ENCODE measurements at places on chromosomes 7 and 10.

DNA sequence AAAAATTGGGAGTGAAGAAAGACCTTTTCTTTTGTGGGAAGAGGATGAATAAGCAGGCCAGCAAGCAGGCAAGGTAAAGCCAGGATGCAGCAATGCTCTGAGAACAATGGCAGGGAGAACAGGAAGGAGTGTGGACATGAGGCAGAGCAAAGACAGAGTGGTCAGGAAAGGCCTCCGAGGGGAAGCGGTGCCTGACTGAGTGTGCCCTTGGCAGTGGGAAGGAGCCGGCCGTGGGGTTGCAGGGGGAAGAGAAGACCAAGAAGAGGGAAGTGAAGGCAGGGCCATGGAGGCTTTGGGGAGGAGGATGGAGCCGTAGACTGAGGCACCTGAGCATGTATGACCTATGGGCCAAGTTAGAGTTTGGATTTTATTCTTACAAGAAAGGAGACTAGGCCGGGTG is 21.9 kb upstream of the ZNF212 start:
- no peak for DNase-seq

GRCh38 chr10:89280508-89280907 is 21.3 kb upstream of the IFIT2 start:
- DNase-seq, result no peak

GRCh38 chr10:90047243-90047729 is 345.9 kb downstream of the KIF20B start:
- no peak for DNase-seq

DNA sequence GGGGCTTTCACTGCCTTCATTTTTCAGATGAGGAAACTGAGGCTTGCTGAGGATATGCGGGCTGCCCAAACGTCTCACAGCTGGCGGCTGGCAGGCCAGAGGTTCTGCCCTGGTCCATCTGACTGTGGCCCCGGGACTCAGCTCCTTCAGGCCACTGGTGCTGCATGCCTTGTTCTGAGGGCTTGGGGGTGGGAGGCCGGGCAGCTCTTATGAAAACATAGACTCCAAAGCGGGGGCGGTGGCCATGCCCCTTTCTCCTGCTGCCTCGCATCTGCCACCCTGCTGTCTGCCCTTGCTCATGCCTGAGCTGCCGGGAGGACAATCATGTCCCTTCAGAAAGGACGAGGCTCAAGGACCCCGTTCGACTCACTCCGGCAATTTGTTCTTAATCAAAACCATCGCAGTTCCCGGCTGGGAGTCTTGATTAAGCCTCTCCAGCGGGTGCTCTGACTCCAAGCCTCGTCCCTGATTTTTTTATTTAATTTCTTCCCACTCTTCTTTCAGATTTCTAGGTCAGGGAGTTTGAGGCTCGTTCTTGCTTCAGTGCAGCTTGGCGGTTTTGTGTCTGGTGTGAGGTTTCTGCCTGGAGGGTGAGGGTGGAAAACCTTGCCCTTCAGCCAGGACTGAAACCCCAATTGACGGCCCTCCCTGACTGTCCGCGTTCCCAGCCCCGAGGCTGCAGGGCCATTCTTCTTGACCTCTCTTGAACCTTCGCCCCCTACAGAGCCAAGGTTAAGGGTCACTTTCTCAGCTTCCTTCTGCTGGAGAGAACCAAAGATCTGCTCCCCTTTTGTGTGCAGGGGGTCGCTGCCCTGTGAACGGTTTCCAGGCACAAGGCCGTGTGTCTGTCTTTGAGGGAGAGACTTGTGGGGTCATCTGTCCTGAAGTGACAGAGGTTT is 120.8 kb downstream of the DNAJB6 start:
- DNase-seq, result no peak

- DNase-seq, result no peak
Measured at GRCh38 chr10:66929375-66929774, 3.5 kb downstream of the LRRTM3 start.

- DNase-seq, result no peak
Measured at GRCh38 chr10:77686096-77686495, 48.5 kb upstream of the KCNMA1 start.

GRCh38 chr7:12963435-12963834 is 276.0 kb downstream of the ARL4A start:
- no peak for DNase-seq

- DNase-seq, result no peak
Measured at GRCh38 chr7:38410056-38410455, 136.6 kb upstream of the TARP start.

DNA sequence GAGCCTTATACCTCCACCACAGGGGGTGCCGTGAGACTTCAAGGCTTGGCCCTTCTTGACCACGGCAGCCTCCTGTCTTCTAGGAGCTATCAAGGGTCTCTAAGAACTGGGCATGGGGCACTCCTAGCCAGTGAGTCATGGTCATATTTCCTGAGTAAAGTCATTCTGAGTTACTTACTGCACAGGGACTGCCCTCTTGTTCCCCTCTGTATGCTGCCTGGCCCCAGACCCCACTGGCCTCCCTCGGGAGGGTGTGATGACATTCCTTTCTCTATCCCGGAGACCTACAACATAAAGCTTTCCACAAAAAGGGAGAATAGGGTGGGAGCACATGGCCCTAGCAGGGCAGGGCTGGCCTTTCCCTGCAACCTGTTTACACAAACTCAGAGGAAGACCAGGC is 21.4 kb downstream of the DPCD start:
- DNase-seq, result peak; percentile 51

DNA sequence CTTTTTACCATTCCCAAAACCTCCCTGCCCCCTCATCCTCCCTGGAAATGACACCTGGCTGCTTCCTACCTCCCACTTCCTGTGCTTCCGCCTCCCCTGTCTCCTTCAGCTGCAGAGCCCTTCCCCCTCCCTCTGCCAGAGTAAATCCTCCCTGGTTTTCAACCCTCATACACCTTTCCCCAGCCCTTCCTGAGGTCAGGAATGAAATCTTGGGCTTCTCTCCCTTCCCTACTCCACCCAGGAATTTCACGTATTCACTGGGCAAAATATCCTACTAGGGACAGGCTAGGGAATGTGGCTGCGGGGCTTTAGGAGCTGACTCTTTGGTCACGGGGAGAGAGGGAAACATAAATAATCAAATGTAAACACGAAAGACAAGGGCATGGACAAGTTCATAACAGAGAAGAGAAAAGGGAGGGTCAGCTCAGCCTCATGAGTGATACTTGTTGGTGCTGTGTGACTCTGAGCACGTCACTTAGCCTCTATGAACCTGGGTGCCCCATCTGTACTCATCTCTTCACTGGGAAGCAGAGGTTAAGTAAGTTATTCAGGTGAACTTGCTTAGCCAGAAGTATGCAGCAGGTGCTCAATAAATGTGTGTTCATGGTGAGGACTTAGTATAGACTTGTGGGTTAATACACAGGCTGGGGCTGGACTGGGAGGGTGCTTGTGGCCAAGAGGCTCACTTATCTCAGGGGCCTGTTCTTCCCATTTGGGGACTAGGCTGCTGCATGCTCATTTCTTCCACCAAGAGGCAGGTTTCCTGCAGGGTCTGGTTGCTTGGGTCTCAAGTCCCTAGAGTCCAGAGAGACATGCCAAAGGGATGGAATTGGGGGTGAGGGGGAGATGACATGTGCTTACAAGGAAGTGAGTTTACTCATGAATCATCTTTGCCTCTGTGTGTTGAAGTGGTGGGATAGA is 10.0 kb upstream of the DUSP5 start:
- peak; percentile 81 for DNase-seq

DNA sequence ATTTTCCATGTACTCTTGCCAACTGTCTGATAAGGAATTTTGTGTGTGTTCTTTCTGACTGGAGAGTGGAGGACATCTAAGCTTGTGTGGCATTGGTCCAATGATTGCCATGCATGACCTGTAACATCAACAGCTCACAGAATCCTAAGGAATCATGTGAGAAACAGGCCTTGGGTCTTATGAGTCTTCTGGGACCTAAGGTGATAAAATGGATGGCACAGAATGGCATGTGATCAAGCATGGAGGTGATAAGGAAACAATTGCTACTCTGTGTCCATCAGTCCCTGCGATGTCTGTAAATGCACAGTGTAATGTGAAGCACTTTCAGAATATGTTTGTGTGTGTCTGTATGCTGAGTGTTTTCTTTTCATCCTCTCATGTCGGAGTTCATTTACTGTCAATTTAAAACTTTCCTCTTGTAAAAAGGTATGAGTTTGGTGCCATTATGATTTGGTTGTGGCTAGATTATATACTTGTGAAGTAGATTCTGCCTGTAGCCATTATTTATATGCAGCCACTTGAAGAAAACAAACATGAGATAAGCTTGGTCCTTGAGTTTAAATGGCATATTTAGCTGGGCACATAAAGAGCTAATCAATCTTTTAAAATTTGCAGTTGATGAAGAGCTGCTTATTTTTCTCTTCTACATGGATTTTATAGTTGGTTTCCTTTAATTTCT is 127.5 kb downstream of the VPS50 start:
- no peak for DNase-seq

- peak; percentile 79 for DNase-seq
Measured at GRCh38 chr10:125709553-125710474, 9.7 kb upstream of the EDRF1 start.

Data from mesenchymal stem cell (in vitro differentiated cells and primary cell).